ENCODE measurements at places on chromosomes 12 and 14. TPM values are rescaled to one million over a fixed set of nuclear protein-coding genes. Genes with fewer than 3 reads are reported as not detected.

AQP2 gene
- total RNA-seq: not detected

SLC10A1 gene
- not detected for total RNA-seq

CHPT1 gene
- 7.3 TPM for total RNA-seq

TGM1 gene
- total RNA-seq: 4.7 TPM

KRT81 gene
- 1.4 TPM for total RNA-seq

RGS6 gene
- not detected for total RNA-seq

TRIM9 gene
- total RNA-seq: 0.40 TPM

CAPRIN2 gene
- total RNA-seq: 53.2 TPM

GON7 gene
- 5.2 TPM for total RNA-seq

C12orf50 gene
- not detected for total RNA-seq

KRT8 gene
- 0.25 TPM for total RNA-seq

TBX3 gene
- 0.05 TPM for total RNA-seq

HELB gene
- 45.6 TPM for total RNA-seq

RPL10L gene
- total RNA-seq: not detected

PTGER2 gene
- 67.9 TPM for total RNA-seq

MARS1 gene
- 237 TPM for total RNA-seq

TSPAN19 gene
- total RNA-seq: not detected

SUPT16H gene
- 60.3 TPM for total RNA-seq

ARHGEF25 gene
- 6.5 TPM for total RNA-seq

HECTD4 gene
- 79.2 TPM for total RNA-seq
